ENCODE measurements at places on chromosomes 13 and 19.

GRCh38 chr13:57704031-57704430, 72.5 kb downstream of the PCDH17 start:
- no peak for DNase-seq

DNA sequence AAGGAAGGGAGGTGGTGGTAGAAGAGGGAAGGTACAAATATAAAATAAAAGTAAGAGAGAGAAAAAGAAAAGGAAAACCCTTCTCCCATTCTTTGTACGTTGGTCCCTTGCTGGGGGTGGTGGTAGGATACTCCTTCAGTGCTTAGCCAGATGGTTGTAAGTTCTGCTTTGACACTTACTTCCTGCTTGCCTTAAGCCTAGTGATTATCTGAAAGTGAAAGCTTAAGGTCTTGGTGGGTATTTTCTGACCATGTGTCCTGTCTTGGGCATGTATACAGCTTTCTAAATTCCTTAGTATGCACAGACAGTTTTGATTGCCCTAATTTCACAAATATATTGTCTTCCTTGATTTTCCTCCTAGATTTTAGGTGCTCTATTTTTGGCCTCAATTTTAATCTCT, 314.8 kb downstream of the PCDH17 start:
- DNase-seq = no peak

DNA sequence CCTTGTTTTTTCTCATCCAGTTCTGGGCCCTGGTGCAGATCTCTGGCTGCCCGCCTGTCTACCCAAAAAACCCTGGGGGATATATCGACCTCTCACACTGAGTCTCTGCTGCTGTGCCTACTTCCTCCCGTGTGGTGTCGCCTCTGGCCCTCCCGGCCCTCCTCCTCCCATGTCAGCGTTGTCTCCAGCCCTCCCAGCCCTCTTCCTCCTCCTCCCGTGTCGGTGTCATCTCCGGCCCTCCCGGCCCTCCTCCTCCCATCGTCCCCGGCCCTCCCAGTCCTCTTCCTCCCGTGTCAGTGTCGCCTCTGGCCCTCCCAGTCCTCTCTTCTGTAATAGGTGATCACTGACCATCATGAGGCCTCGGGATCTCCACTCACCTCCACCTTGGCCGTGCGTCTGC, 81.8 kb downstream of the GPR12 start:
- no peak for DNase-seq

DNA sequence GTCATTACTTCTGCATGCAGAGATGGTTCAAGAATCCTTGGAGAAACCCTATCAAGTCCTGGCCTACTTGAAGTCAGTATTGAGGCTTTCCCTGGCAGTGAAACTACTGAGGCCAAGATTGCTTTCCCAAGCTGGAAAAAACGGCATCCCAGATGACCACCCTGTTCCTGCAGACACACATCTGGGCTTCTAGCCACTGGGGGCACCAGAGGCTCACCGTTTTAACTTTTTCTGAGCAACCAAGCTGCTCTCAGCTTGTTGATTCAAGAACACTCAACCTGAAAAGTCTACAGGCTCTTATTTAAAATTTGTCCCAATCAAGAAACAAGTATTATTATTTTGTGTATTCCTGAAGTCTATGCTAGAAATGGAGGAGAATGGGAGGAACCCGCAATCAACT, 66.6 kb downstream of the SPRYD7 start:
- DNase-seq = no peak

DNA sequence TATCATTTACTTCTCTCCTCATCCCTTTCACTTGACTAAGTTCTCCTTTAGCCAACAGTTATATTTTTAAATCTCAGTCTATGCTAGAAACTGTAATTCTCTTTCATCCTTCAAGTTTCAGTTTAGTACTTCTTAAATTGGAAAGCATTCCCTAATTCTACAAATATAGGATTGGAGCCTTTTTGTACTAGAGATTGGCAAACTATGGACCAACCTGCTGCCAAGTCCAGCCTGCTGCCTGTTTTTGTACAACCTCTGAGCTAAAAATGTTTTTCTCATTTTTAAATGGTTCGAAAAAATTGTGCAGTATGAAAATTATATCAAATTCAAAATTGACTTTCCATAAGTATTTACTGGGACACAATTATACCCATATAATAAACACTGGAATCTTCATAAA, 1381.5 kb upstream of the SPRY2 start:
- DNase-seq = no peak

DNA sequence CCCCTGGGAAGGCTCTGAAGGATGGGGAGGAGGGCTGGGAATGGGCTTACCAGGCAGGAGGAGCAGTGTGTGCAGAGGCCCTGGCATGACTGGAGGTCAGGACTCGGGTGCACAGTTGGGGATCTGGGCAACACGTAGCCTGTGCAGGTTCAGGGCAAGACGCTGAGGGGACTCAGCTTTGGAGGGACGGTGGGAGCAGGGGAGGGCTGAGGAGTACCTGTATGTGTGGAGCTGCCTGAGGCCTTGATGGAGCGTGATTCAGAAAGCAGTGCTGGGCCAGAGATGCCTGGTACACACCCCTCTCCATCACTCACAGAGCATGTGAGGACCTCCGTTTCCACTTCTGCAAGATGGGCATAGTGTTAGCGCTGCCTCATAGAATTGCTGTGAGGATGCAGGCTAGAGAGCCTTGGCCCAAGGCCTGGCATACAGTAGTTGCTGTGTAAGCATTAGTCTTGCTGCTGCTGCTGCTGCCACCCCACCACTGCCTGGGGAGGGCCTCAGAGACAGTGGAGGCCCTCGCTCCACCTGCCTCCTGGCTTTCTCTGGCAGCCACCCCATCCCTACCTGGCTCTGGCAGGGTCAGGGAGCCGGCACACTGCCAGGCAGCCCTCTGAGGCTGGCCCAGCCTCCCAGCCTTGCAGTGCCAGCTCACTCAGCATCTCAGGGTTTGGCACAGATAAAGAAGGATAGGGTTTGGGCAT, 2.4 kb downstream of the PAK4 start:
- DNase-seq = no peak

DNA sequence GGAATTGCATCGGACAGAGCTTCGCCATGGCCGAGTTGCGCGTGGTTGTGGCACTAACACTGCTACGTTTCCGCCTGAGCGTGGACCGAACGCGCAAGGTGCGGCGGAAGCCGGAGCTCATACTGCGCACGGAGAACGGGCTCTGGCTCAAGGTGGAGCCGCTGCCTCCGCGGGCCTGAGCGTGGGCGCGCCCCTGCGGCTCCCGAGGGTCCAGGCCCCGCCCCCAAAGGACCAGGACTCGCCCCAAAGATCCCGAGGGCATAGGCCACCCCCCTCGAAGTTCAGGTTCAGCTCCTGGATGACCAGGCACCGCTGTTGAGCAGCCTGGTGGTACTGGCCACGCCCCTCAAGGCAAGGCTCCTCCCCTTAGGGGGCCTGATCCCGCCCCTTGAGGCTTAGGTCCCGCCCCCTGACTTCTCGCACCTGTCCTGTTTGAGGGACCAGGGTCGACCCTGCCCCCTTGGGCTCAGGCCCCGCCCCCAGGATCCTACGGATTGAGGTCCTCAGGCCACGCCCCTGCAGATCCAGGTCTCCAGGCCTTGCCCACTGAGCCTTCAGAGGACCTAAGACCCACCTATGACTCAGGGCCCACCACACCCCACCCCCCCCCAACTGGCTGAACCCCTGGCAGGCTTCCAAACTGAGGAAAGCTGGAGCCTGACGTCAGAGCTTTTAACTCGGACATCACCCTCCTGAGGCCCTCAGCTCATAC, 43.1 kb downstream of the CYP4F22 start:
- DNase-seq = no peak

- DNase-seq = no peak
Observed at GRCh38 chr19:21883516-21883915, 47.5 kb upstream of the ZNF43 start.

- no peak for DNase-seq
Observed at GRCh38 chr13:101698400-101698799, 245.9 kb downstream of the ITGBL1 start.

DNA sequence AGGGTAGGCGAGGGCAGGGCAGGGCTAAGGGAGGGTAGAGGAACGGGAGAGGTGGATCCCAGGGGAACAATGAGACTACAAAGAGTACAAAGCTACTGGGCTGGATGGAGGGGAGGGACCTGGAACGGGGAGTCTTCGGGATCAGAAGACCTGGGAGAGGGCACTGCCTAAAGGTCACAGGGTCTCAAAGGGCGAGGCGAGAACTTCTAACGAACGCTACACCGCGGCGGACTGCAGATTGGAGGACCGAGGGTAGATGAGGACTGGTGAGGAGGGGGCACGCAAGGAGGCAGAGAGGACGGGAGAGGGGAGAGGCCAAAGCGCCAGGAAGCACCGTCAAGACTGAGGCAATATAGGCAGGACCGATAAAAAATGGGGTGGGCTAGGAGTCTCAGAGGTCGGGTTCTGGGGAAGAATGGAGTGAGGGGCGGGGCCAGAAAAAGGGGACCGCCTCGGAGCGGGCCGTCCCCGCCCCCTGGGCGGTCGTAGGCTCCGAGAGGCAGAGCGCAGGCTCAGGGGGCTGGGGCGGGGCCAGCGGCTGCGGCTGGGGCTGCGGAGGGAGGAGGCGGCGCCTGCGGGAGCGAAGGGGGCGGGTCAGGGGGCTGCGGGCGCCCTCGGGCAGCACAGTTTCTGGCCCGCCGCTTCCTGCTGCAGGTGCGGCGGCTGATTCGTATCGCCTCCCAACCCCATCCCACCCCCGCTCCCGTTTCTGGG, 1.3 kb upstream of the KCNC3 start:
- DNase-seq = peak; percentile 84

GRCh38 chr19:47158879-47159503, 28.4 kb downstream of the SAE1 start:
- no peak for DNase-seq

DNA sequence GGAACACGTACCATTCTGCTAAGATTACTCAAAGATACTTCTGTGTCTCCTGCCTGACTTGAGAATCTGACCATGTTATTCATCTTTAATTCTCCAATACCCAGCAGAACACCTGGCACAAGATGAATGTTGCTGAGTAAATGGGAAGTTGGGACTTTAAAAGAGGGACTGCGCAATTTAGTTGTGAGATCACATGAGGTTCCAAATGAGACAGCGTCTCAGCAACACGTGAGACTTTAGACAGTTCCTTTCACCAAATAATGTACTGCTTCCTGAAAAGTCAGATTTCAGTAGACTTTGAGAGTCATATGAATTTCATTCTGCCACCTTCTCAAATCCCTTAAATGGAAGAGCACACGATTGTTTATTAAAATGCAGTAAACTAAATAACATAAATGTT, 36.7 kb downstream of the DOCK9 start:
- no peak for DNase-seq

DNA sequence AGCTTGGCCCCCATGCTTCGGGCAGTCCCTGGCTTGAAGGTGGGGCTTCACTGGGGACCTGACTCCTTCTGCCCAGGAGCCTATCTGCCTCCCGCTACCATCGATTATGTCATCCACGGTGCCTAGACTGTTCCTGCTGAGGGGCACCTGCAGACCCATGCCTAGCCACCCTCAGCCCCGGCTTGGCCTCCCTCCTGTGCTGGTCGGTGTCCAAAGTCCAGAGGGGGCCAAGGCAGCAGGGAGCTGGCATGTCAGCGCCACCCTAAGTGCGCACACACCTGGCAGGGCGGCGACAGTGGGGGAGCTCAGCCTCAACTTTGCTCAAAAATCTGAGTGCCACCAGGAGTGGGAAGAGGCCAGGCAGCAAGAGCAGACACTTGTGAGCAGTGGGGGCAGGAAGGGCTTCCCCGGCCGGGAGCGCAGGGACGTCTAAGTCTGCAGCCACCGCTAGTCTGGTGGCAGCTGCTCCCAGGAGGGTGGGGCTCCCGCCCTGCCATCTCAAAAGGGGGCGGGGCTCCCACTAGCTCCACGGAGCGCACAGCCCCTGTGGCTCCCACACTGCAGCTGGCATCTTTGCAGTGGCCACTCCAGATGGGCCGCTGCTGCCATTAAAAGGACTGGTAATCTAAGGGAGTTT, 13.5 kb upstream of the URAD start:
- no peak for DNase-seq

GRCh38 chr19:5057860-5058259, 88.9 kb downstream of the KDM4B start:
- DNase-seq = no peak

- DNase-seq = peak; percentile 21
Observed at GRCh38 chr19:10000171-10000826, 10.0 kb downstream of the COL5A3 start.

- no peak for DNase-seq
Observed at GRCh38 chr19:7348587-7349230, at the start of gene ARHGEF18. TSS of gene ARHGEF18 (plus strand) at chr19:7348937. CDS start at chr19:7362891, 13,954 bp downstream.

DNA sequence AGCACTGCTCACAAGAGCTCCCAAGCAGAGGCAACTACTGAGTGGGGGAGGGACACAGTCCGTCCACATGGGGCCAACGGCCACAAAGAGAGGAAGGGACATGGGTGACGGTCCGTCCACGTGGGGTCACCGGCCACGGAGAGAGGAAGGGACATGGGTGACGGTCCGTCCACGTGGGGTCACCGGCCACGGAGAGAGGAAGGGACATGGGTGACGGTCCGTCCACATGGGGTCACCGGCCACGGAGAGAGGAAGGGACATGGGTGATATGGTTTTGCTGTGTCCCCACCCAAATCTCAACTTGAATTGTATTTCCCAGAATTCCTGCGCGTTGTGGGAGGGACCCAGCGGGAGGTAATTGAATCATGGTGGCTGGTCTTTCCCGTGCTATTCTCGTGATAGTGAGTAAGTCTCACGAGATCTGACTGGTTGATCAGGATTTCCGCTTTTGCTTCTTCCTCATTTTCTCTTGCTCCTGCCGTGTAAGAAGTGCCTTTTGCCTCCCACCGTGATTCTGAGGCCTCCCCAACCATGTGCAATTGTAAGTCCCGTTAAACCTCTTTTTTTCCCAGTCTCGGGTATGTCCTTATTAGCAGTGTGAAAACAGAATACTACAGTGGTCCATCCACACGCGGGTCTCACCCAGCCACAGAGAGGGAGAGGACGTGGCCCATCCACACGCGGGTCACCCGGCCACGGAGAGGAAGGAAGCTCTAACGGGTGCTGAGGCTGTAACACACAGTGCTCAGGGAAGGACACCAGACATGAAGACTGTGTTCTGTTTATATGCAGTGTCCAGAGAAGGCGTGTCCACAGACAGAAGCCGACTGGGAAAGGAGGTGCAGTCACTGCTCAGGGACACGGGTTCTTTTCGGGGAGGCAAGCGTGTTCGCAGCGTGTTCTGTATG, 48.5 kb downstream of the GAS6 start:
- no peak for DNase-seq

GRCh38 chr13:107864543-107865317, 350.6 kb downstream of the LIG4 start:
- peak; percentile 65 for DNase-seq

DNA sequence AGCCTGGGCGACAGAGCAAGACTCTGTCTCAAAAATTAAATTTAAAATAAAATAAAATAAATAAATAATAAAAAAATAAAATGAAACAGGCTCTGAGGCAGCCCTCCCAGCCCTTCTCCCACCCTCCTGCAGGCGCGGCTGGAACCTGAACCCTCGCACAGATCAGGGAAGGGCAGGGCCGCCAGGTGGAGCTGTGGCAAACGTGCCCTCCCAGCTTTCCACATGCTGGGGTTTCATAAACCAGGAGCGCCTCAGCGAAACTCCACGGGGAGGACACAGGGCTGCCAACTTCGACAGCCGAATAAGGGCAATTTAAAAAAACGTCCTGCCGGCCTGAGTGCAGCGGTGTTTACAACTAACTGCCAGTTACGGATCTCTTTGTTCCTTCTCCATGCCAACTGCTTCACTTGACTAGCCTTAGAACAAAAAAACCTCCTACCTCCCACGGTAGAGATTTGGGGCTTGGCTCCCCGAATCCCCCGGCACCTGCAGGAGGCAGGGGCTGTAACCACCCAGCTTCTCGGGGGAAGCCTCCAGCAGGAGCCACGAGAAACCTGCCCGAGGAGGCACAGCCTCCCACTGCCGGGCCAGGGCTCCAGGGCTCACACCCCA, 15.9 kb downstream of the ZNF787 start:
- DNase-seq = no peak

- peak; percentile 49 for DNase-seq
Observed at GRCh38 chr13:42924344-42924743, 67.7 kb downstream of the EPSTI1 start.

- no peak for DNase-seq
Observed at GRCh38 chr19:55158848-55159749, 1.6 kb upstream of the TNNI3 start.
